Naive thymus-derived CD4-positive, alpha-beta T cell (primary cell): ENCODE measurements at places on chromosomes 1 and 21. TPM values are rescaled to one million over a fixed set of nuclear protein-coding genes. Genes with fewer than 3 reads are reported as not detected.

DNA sequence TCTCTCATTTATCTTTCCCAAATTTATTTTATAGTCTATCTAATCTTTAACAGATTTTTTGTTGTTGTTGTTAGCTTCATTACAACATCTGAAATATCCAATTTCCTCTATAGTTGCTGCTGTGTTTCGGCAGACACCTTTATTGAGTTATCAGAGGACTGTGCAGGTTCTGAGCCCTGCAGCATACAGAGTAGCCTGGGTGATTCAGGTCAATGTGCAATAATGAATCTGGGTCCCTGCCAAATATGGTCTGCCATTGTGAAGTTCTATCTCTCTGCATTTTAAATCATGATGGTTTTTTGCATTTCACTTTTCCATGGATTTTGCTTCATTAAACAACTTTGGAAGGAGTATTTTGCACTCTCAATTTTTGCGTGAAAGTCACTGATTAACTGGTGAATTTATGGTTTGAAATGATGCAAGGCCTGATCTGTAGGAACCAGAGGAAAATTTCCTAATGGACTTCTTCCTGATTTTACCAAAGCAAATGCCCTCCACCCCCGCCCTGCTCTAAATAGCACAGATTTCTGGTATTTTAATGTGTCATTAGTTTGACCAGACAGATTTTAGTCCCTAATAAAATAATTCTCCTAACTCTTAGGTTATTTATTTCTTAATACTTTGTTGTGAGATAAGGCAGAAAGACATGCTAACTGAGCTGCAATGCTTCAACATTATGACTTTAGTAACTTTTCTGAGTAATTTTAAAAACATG lies 402.3 kb downstream of the PTBP2 start:
- no peak overlapping the region for H3K27ac ChIP-seq
- H3K36me3 ChIP-seq: no peaks in the 10 kb centered on the region
- no peak overlapping the region for H3K4me3 ChIP-seq
- H3K27me3 ChIP-seq: no peaks in the 10 kb centered on the region

DNA sequence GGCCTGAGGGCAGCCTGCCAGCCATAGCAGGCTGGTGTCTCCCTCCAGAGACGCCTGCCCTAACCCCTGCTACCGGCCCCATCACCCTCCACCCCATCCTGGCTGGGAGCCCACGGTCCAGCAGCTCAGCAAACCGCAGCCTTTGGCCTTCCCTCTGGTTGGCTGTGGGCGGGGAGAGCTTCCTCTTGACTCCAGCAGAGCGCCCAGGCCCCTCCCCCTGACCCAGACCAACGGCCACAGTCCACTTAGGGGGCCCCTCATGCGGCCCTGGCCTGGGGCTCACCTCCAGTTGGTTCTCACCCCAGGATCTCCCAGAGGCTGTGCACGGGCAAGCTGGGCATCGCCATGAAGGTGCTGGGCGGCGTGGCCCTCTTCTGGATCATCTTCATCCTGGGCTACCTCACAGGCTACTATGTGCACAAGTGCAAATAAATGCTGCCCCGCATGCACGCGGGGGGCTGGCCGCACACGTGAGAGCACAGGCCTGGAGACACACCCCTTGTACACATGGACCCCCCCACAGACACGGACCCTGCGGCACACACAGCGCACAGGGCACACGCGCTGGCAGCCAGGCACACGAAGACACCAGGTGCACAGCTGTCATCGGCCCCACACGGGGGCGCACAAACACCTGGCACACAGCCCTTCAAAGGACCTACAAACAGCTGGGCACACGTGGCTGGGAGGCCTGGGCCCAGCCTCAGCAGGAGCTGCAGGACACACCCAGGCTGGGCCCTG lies 3.1 kb downstream of the SMIM1 start:
- H3K27me3 ChIP-seq: no peaks in the 10 kb centered on the region
- peaks cover 5% of the 10 kb centered on the region for H3K36me3 ChIP-seq
- no peak overlapping the region for H3K27ac ChIP-seq
- H3K4me3 ChIP-seq: no peak overlapping the region

DNA sequence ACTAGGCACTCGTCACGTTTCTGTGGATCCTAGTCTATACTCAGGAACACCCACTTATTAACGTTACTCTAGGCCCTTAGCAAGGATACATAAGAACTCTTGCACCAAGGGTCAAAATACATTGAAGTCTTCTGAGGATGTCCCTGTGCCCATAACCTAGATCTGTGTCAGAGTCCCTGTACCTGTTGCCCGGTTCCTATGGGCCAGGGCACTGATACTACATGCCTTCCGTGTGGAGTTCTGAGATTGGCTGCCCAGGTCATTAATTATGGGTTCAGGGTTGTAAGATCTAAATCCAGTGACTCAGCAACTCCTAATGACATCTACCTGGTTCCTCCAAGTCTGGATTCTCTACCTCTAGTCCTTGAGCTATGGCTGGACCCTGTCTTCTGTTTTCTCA lies 69.5 kb downstream of the GPR137B start:
- no peaks in the 10 kb centered on the region for H3K4me1 ChIP-seq
- no peak overlapping the region for H3K27ac ChIP-seq
- H3K4me3 ChIP-seq: no peak overlapping the region
- H3K27me3 ChIP-seq: no peaks in the 10 kb centered on the region
- no peaks in the 10 kb centered on the region for H3K36me3 ChIP-seq
- DNase-seq: no peak

- no peak for DNase-seq
- H3K27me3 ChIP-seq: no peaks in the 10 kb centered on the region
- H3K36me3 ChIP-seq: no peaks in the 10 kb centered on the region
- no peaks in the 10 kb centered on the region for H3K4me1 ChIP-seq
- no peak overlapping the region for H3K4me3 ChIP-seq
- no peak overlapping the region for H3K27ac ChIP-seq
Observed at GRCh38 chr21:36465478-36465877, 14.4 kb downstream of the CLDN14 start.

DNA sequence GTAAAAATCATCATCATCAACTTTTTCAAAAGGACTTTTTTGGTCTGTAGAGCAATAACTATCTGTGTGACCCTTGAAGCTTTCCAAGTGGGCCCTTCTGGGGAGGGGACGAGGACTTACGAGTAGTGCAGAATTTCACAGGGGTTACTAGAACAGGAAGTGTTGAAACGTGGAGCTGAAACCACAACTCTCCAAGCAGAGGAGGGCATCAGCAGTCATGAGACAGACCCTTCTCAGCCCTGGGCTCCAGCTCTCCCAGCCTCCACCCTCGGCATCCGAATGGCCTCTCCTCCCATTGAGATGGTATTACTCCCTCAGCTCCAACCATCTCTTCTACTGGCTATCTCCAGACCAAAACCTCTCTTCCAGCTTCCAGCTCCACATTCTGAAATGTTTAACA lies 3.6 kb downstream of the FAM89A start:
- no peak overlapping the region for H3K27ac ChIP-seq
- peaks cover 10% of the 10 kb centered on the region for H3K4me1 ChIP-seq
- no peaks in the 10 kb centered on the region for H3K36me3 ChIP-seq

DNA sequence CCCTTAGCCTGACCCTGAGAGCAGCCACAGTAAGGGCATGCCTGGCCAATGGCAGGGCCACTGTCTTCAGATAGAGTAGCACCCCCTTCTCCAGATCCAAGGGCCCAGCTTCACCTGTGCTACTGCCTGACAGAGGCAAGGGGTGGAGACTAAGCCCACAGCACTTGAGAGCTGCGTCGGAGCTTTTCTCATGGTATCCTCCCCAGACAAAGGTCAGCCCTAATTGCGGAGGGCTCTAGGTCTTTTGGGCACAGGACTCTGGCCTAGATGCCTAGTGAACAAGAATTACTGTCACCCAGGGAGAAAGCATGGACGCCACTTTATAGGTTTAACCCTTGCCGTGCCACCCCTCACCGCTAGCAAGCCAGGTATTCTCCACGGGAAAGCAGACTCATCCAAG lies 15.1 kb downstream of the KCNC4 start:
- no peak overlapping the region for H3K27ac ChIP-seq
- no peaks in the 10 kb centered on the region for H3K27me3 ChIP-seq
- no peaks in the 10 kb centered on the region for H3K36me3 ChIP-seq
- H3K4me3 ChIP-seq: no peak overlapping the region
- H3K4me1 ChIP-seq: no peaks in the 10 kb centered on the region

GRCh38 chr1:226870401-226871279 lies at the start of gene PSEN2:
PSEN2 (plus strand) TSS chr1:226870616; CDS start chr1:226881908, 11,292 bp downstream.
- H3K27me3 ChIP-seq: no peaks in the 10 kb centered on the region
- no peaks in the 10 kb centered on the region for H3K36me3 ChIP-seq
- H3K4me1 ChIP-seq: peaks cover 3% of the 10 kb centered on the region
- no peak within 1 kb of the TSS for H3K27ac ChIP-seq
- DNase-seq: peak; percentile 17

- H3K4me1 ChIP-seq: peaks cover 36% of the 10 kb centered on the region
- H3K27me3 ChIP-seq: no peaks in the 10 kb centered on the region
- H3K36me3 ChIP-seq: no peaks in the 10 kb centered on the region
- H3K4me3 ChIP-seq: peak overlapping the region; percentile 7
Observed at GRCh38 chr1:92953491-92953890, 7.8 kb downstream of the DIPK1A start.

DNA sequence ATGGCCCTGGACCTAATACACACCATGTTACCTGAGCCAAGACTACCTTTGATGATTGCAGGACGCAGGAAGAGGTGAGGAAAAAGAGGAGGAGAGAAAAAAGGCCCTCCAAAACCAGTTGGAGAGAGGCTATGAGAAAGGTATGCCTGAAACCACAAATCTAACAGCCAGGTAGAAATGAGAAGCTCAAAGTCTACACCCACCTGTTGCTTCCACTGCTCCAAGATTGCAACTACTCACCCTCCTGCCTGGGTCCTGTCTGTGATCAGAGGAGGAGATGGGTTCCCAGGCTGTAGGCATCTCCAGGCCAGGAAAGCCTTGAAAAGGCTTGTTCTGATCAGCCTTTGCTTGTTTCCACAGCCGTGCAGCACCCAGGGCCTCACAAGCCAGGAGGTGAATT lies 307.8 kb upstream of the USP24 start:
- H3K4me3 ChIP-seq: no peak overlapping the region
- no peaks in the 10 kb centered on the region for H3K4me1 ChIP-seq
- no peaks in the 10 kb centered on the region for H3K27me3 ChIP-seq
- no peaks in the 10 kb centered on the region for H3K36me3 ChIP-seq

- no peaks in the 10 kb centered on the region for H3K4me1 ChIP-seq
- DNase-seq: no peak
- H3K4me3 ChIP-seq: no peak overlapping the region
- H3K27ac ChIP-seq: no peak overlapping the region
- H3K36me3 ChIP-seq: no peaks in the 10 kb centered on the region
- H3K27me3 ChIP-seq: no peaks in the 10 kb centered on the region
Observed at GRCh38 chr1:201463071-201463552, 5.9 kb downstream of the PHLDA3 start.

GRCh38 chr1:9835758-9836631 lies 12.2 kb upstream of the CLSTN1 start:
- H3K4me1 ChIP-seq: no peaks in the 10 kb centered on the region
- H3K4me3 ChIP-seq: no peak overlapping the region
- DNase-seq: no peak

- no peaks in the 10 kb centered on the region for H3K4me1 ChIP-seq
- no peak for DNase-seq
- no peak overlapping the region for H3K27ac ChIP-seq
- H3K4me3 ChIP-seq: no peak overlapping the region
- H3K36me3 ChIP-seq: no peaks in the 10 kb centered on the region
Observed at GRCh38 chr1:164562947-164563520, 4.0 kb downstream of the PBX1 start.

GRCh38 chr1:232457595-232457994 lies 172.3 kb downstream of the SIPA1L2 start:
- DNase-seq: no peak
- peaks cover 22% of the 10 kb centered on the region for H3K4me1 ChIP-seq
- no peak overlapping the region for H3K27ac ChIP-seq
- no peaks in the 10 kb centered on the region for H3K27me3 ChIP-seq

DNA sequence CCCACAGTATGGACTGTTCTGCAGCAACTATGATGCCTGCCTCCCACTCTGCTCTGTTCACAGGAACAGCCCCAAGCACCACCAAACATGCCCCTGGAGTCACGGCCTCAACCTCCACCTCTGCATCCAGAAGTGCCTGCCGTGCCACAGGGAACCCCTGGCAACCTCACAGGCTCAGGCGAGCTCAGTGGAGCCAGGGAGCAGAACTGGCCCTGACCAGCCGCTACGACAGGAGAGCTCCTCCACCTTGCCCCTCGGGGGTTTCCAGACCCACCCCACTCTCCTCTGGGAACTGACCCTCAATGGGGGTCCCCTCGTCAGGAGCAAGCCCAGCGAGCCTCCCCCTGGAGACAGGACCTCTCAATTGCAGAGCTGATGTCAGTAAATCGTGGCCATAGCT lies 13.0 kb downstream of the MRAP start:
- no peak for DNase-seq
- H3K27me3 ChIP-seq: no peaks in the 10 kb centered on the region
- no peak overlapping the region for H3K27ac ChIP-seq
- H3K4me3 ChIP-seq: no peak overlapping the region
- H3K4me1 ChIP-seq: no peaks in the 10 kb centered on the region
- peaks cover 52% of the 10 kb centered on the region for H3K36me3 ChIP-seq

- no peaks in the 10 kb centered on the region for H3K4me1 ChIP-seq
- H3K4me3 ChIP-seq: no peak overlapping the region
- no peaks in the 10 kb centered on the region for H3K36me3 ChIP-seq
Observed at GRCh38 chr1:119808491-119808890, 2.8 kb downstream of the REG4 start.

DNA sequence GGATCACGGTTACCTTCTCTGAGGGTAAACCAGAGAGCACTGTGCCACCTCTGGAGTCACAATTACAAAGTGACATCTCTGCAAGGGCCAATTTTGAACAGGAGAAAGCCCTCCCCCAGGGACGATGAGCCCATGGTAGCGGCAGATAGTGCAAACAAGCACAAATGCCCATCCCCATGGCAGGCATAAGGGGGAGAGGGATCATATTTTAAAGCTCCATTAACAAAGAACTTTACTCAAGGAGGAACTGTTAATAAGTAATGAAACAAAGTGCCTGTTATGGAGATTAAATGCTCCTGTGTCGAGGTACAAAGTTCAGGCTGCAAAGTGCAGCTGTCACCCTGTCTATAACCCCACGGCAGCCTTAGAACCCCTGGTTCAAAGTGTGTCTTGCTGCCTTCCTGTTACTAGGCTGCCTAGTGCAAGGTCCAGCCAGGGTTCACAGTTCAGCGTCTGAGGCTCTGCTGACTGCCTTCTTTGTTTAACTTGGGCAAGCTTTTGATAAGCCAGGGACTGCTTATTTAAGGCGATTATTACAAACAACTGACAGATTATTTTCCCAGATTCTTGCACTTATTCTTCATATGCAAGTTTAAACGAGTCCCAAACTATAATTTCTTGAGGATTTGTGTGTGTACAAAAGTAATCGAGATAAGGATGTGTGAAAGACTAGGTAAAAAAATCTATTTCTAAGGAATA lies 75.7 kb upstream of the NRIP1 start:
- no peak overlapping the region for H3K4me3 ChIP-seq
- H3K27ac ChIP-seq: no peak overlapping the region
- no peaks in the 10 kb centered on the region for H3K36me3 ChIP-seq
- no peak for DNase-seq

GRCh38 chr1:183862967-183863366 lies 58.0 kb downstream of the RGL1 start:
- no peaks in the 10 kb centered on the region for H3K4me1 ChIP-seq
- H3K4me3 ChIP-seq: no peak overlapping the region
- H3K27me3 ChIP-seq: no peaks in the 10 kb centered on the region
- DNase-seq: no peak
- H3K36me3 ChIP-seq: no peaks in the 10 kb centered on the region

The GJA5 gene
- total RNA-seq: not detected

The ADORA1 gene
- total RNA-seq: 0.44 TPM

The FCN3 gene
- total RNA-seq: not detected

The REN gene
- not detected in 2 replicates for total RNA-seq

The KRTAP10-1 gene
- not detected for total RNA-seq

The LEFTY2 gene
- 0.46 TPM in 1 of 2 replicates, not detected in the other for total RNA-seq

The KIF21B gene
- 76.6 TPM for total RNA-seq

The LYSMD1 gene
- 1.4 TPM for total RNA-seq

The ATP6V1G3 gene
- total RNA-seq: not detected

The GIPC2 gene
- not detected for total RNA-seq

The DMRTA2 gene
- not detected for total RNA-seq

The HLCS gene
- 12.2 TPM for total RNA-seq

The COL6A2 gene
- 47.7 TPM for total RNA-seq
